GM04503 (cell line): ENCODE measurements at places on chromosomes 12 and 14.
A peak's percentile ranks its signal among the peaks of the same experiment; 100 is the strongest.

- peak; percentile 82 for DNase-seq
Observed at GRCh38 chr12:79547044-79547734, 143.6 kb downstream of the PAWR start.

DNA sequence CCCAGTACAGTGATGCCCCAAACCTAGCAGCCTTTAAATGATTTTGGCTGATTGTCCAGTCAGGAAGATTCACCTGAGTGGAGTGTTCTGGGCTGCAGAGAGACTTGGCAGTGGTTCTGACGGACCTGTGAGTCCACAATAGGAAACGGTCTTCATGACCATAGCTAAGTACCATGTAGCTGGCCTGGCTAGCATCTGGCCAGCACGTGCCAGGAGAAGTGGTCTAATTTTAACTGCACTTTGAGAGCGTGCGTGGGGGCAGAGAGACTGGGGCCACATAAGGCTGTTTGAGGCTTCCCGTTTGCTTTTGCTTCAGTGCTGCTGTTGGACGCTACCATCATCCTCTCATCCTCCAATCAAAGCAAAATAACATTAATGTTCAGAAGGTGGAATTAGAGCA is 54.7 kb downstream of the PPM1A start:
- DNase-seq: no peak

- DNase-seq: no peak
Observed at GRCh38 chr12:53499266-53500141, at the start of gene MAP3K12. MAP3K12 (minus strand) TSS chr12:53499458; CDS start chr12:53487391, 12,067 bp downstream.

DNA sequence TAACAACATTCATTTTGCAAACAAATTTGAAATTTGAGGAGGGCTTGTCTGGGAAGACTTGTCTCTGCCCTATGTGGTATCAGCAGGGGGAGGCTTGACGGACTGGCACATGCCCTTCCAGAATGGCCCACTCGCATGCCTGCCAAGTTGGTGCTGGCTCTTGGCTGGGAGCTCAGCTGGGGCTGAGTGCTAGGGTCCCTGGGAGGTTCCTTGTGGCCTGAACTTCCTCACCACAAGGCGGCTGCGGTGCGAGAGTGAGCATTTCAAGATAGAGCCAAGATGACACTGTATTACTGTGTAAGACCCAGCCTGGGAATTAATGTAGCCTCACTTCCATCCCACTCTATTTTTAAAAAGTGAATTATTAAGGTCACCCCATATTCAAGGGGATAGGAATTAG is 271.6 kb upstream of the PLEKHG7 start:
- DNase-seq: no peak

GRCh38 chr12:94535510-94535921 is 75.8 kb upstream of the CEP83 start:
- no peak for DNase-seq

DNA sequence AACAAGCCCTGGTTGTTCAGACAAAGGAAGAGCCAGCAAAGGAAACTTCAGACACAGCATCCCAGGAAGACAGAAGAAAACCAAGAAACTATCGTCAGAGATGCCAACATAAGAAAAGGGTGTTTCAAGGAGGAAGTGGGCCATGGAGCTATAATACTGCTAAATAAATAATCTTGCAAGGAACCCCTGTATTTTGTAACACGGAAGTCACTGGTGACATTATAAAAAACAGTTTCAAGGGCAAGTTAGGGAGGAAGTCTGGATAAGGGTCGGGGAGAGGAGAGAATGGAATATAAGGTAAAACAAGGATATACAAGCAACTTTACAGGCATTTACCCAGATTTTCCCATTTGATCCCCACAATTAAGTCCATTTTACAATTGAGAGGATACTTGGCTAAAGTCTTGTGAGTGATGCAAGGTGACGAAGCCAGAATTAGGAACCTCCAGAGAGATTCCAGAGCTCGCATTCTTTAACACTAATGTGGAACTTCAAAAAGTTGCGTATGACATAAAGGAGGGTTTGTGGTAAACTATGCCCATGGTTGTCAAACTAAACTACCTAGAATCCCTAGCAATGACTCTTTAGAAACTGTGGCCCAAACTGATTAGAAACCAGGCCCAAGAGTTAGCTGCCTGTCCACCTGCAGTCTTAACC is 46.4 kb downstream of the PPM1H start:
- no peak for DNase-seq

DNA sequence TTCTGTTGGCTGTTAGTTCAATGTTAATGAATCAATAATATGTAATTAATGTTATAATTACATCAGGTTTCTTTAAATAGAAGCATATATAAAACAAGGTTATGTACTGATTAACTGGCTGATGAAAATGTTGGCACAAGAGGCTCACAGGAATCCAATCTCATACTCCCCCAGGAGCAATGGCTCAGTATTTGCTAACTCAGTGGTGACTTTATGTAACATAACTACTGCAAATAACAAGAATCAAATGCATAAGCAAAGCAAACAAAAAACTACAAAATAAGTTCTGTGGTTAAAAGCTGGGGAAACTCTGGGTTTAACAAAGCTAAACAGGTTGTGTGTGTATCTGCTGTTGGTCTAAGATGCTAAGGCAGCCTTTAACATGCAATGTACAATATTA is 27.7 kb upstream of the BBS10 start:
- no peak for DNase-seq

GRCh38 chr12:97164936-97165335 is 257.9 kb downstream of the NEDD1 start:
- DNase-seq: no peak

DNA sequence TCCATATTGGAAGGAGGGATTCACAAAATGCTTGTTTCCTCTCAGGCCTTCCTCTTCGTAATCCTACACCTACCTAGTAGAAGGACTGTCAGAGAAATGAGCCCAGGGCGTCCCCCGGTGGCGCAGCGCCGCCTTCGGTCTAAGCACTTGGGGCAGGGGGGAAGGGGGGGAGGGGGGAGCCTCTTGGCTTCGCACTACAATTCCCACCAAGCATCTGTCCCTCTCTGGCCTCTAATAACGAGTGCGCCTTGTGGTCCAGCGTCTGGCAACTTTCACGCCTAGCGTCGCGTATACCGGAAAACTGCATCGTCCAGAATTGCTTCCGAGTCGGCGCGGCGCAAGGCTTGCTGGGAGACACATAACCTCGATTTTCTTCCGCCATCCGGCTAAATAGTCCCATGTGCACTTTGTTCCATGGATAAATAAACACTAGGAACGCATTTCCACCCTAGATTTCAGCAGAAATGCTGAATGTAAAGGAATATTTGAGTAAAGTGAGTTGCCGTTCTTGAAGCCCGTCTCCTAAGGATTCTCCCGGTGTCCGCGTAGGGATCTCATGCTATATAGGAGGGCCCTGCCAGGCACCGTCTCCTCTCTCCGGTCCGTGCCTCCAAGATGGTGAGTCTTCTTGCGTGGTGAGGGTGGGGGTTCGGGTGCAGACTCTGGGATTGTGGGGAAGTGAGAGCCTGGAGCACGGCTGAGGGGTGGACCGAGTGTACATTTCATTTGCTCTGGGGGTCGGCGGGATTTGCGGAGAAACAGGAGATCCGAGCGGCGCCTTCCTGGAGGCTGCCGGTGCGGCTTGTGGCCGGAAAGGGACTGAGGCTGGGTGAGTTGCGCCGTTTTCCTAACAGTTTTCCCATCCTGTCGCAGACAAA is at the start of gene RPS26:
Gene RPS26 (plus strand): TSS at position 367 of the 878 bp plus-strand sequence. CDS start 249 bp downstream, at position 616.
- DNase-seq: peak; percentile 97

- DNase-seq: no peak
Observed at GRCh38 chr12:6469092-6469491, 1.4 kb downstream of the VAMP1 start.

- no peak for DNase-seq
Observed at GRCh38 chr12:39413836-39414771, 28.8 kb downstream of the KIF21A start.

GRCh38 chr14:104297721-104298401 is 159.5 kb downstream of the KIF26A start:
- no peak for DNase-seq

DNA sequence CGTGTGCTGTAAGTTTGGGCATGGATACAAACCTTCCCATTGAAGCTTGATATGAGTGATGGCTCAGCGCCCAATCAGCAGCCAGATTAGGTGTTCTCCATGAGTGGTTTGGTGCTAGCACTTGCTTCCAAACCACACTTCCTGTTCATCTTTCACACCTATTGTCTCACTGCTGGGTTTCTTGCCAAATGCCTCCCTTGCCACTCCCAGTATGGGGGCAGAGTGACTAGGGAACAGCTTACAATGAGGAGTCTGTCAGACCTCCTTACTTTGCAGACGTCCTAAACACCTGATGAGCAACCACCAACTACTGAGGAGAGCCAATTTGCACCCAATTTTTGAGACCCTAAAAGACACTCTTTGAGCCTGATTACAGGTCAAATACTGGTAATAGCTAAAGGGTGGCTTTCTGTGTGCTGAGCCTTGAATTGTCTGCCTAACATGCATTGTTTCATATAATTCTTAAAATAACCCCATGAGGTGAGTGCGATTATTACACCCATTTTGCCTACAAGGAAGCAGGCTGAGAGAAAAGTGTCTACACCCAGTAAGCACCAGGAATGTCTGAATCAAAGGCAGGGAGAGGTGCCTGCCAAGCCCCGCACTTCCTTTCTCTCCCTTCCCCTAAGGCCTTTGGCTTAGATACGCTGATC is 48.4 kb upstream of the FOS start:
- DNase-seq: no peak

DNA sequence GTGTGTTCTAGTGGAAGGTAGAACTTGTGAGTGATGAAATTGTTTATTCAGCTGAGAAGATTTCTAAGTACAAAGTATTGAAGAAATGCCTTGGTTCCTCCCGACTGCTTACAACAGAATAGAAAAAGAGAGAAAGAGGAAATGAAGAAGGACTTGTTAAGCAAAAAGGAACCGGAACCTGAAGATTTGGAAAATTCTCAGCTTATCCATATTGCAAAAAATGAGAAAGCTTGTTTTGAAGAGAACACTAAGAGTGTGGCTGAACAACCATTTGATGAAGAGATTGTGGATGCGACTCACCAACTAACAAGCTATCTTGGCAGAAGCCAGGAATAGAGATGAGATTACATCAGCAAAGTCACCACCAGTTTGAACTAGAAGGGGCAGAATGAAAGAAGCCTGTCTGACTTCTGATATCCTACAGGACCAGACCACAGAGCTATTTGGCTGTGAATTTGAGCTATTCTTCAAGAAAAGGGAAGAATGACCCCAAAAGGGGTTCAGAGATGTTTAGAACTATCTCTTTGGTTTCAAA is 15.1 kb downstream of the NDUFA9 start:
- DNase-seq: peak; percentile 77

GRCh38 chr12:132881818-132882217 is 5.6 kb downstream of the CHFR start:
- DNase-seq: no peak

DNA sequence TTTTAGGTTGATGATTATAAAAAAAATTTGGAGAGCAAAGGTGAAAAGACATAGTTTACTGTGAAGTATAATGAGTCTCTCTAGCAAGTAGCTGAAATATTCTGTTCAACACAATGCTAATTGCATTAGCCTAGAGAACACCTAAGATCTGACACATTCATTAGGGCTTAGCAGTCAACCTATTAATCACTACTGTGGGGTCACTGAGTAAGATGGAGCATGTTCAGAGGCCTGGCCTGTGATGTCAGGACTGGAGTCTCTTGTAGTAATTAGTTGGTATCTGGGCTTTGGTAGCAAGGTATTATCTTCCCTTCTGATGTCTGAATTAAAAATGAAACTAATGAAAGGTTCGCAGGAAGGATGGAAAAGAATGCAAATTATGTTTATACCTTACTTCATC is 112.7 kb downstream of the SLC16A7 start:
- no peak for DNase-seq

GRCh38 chr14:71451501-71451900 is 480.7 kb upstream of the RGS6 start:
- DNase-seq: no peak

DNA sequence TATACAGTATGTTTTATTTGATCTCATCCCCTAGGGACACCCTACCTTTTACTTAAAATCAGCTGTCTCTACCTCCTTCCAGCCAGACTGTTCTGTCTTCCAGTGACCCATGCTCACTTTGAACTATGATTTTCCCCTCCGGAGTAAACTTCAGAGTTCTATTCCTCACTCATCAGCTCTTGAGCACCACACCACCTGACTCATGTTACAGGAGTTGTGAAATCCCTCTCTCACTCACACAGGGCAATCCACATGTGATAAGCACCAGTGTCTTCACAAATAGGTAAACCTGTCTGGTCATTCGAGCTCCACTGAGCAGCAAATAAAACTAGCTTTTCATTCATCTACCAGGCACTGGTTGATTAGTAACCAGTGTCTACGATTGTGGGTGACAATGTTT is 177.3 kb upstream of the BMP4 start:
- no peak for DNase-seq

GRCh38 chr14:85531587-85532373 is 1.8 kb downstream of the FLRT2 start:
- peak; percentile 60 for DNase-seq

GRCh38 chr14:93231129-93231979 is 24.3 kb downstream of the UBR7 start:
- no peak for DNase-seq

DNA sequence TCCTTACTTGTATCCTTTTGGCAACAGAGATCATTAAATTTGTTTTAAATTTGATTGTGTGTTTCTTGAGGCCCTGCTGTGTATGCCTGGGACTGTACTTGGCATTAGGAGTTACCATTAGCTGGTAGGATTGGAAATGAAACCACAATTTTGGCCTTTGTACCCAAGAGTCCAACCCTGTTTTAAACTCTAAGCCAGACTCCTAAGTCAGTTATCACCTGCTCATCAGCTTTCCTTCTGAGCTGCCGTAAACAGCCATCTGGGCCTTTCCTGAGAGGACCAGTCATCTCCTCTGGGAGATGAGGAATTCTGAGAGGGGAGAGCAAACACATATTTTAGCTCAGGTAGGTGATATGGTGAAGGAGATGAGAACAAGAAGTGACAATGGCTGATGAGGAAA is 74.3 kb upstream of the SRSF5 start:
- DNase-seq: no peak

DNA sequence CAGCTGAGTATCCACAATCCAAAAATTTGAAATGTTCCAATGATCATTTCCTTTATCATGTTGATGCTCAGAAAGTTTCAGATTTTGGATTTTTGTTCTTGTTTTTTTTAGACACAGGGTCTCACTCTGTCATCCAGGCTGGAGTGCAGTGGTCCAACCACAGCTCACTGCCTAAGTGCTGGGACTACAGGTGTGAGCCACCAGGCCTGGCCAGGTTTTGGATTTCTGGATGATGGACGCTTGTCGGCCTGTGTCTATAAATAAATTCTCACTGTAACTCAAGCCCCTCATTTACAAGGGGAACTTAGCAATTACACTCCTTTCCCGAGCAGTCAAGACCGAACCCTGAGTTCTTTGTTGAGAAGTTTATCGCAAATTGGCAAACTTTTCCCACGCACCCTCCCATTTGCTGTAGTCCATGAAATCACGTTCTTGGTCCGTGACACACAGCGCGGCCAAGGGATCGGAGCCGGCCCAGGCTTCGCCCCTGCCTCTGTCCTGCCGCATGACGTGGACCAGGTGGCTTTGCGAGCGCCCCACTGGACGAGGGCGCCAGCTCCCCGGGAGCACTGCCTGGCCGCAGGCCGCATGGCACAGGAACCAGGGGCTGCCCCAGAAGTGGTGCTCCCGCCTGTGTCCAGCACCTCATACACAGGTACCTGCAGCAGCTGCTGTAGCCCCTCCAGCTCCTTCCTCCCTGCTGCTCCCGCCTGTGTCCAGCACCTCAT is 14.0 kb upstream of the ANKLE2 start:
- no peak for DNase-seq

GRCh38 chr14:29235991-29236390 is 469.4 kb downstream of the FOXG1 start:
- DNase-seq: no peak

GRCh38 chr12:126093908-126094307 is 1028.7 kb downstream of the AACS start:
- no peak for DNase-seq
